ENCODE measurements at places on chromosomes 4 and X. TPM values are rescaled to one million over a fixed set of nuclear protein-coding genes. Genes with fewer than 3 reads are reported as not detected.

- H3K4me1 ChIP-seq: no peaks in the 10 kb centered on the region
- H3K27me3 ChIP-seq: no peaks in the 10 kb centered on the region
- DNase-seq: no peak
- H3K4me3 ChIP-seq: no peak overlapping the region
- no peaks in the 10 kb centered on the region for H3K36me3 ChIP-seq
Observed at GRCh38 chr4:126395664-126396063, 1080.9 kb downstream of the FAT4 start.

- H3K36me3 ChIP-seq: no peaks in the 10 kb centered on the region
- H3K4me1 ChIP-seq: no peaks in the 10 kb centered on the region
- H3K4me3 ChIP-seq: no peak overlapping the region
- DNase-seq: peak; percentile 29
Observed at GRCh38 chr4:47686294-47686872, 151.5 kb downstream of the CORIN start.

- no peak overlapping the region for H3K4me3 ChIP-seq
- DNase-seq: no peak
- no peaks in the 10 kb centered on the region for H3K27me3 ChIP-seq
Observed at GRCh38 chrX:68846536-68846935, 17.7 kb downstream of the EFNB1 start.

- peaks cover 39% of the 10 kb centered on the region for H3K4me1 ChIP-seq
- H3K36me3 ChIP-seq: no peaks in the 10 kb centered on the region
- H3K27ac ChIP-seq: peak overlapping the region; percentile 87
- H3K4me3 ChIP-seq: peak overlapping the region; percentile 34
Observed at GRCh38 chr4:186029571-186030398, 39.2 kb upstream of the TLR3 start.

- no peak overlapping the region for H3K4me3 ChIP-seq
- H3K36me3 ChIP-seq: no peaks in the 10 kb centered on the region
- no peak for DNase-seq
- peaks cover 12% of the 10 kb centered on the region for H3K4me1 ChIP-seq
Observed at GRCh38 chr4:142366769-142367181, 479.3 kb downstream of the INPP4B start.

GRCh38 chr4:42562016-42562415 is 94.9 kb downstream of the ATP8A1 start:
- no peaks in the 10 kb centered on the region for H3K4me1 ChIP-seq
- H3K27ac ChIP-seq: no peak overlapping the region
- no peak overlapping the region for H3K4me3 ChIP-seq
- H3K36me3 ChIP-seq: no peaks in the 10 kb centered on the region
- H3K27me3 ChIP-seq: no peaks in the 10 kb centered on the region
- DNase-seq: no peak

CT45A2 gene
- not detected for total RNA-seq

DNA sequence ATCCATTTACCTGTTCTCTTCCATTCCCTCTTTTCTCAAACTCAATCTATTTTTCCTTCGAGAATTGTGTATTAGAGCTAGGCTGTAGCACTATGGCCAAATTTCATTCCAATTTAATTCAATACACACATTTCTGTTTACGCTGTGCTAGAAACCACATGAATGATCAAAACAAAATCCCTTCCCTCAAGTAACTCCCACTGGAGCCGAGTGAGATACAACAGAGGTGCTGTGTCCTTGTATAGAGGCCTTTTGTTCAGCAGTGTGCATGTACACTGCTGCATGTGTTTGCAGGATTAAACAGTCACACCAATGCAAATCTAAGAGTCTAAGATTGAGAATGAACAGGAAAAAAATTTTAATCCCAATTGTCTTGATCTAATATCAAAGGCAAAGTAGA is 734.2 kb downstream of the RAPGEF2 start:
- no peaks in the 10 kb centered on the region for H3K27me3 ChIP-seq
- H3K4me3 ChIP-seq: no peak overlapping the region
- H3K4me1 ChIP-seq: no peaks in the 10 kb centered on the region
- no peaks in the 10 kb centered on the region for H3K36me3 ChIP-seq
- DNase-seq: no peak
- no peak overlapping the region for H3K27ac ChIP-seq

DNA sequence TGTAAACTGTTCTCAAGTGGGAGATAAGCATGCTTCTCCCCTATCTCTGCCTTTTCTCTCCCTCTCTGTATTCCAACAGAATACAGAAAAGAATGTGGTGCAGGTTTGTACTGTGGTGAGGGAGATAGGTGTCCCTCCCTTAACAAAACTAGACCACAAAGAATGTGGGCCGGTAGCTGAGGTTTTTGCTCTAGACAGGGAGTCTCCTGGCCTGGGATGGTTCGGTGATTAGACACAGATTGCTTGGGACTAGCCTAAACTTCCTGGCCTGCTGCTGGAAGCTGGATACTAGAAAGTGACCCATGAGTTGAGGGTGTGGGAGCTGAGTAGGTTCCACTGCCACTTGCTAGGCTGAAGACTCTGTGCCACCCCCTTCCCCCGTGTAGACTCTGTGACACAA is 143.0 kb downstream of the CXXC4 start:
- H3K4me3 ChIP-seq: no peak overlapping the region
- no peak overlapping the region for H3K27ac ChIP-seq
- H3K27me3 ChIP-seq: no peaks in the 10 kb centered on the region

CABS1 gene
- total RNA-seq: not detected

DNA sequence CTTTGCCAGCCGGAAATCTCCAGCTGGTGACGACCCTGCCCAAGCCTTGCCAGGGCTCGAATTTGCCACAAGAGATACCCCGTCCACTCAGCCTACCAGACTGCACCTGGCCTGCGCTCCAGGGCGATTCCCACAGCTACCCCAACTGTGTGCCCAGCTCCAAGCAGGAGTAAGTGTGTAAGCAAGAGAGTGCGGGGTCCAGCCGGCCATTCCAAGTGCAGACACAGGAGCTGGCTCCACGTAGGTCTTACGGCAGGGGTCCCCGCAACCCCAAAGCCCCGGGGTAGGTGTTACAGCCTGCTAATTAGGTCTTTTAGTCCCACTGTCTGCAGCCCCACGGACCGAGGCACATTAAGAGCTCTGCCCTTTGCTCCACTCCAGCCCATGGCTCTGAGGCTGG is 1305.2 kb downstream of the ARAP2 start:
- no peaks in the 10 kb centered on the region for H3K36me3 ChIP-seq
- no peaks in the 10 kb centered on the region for H3K27me3 ChIP-seq
- H3K27ac ChIP-seq: no peak overlapping the region
- H3K4me3 ChIP-seq: no peak overlapping the region
- H3K4me1 ChIP-seq: no peaks in the 10 kb centered on the region

DNA sequence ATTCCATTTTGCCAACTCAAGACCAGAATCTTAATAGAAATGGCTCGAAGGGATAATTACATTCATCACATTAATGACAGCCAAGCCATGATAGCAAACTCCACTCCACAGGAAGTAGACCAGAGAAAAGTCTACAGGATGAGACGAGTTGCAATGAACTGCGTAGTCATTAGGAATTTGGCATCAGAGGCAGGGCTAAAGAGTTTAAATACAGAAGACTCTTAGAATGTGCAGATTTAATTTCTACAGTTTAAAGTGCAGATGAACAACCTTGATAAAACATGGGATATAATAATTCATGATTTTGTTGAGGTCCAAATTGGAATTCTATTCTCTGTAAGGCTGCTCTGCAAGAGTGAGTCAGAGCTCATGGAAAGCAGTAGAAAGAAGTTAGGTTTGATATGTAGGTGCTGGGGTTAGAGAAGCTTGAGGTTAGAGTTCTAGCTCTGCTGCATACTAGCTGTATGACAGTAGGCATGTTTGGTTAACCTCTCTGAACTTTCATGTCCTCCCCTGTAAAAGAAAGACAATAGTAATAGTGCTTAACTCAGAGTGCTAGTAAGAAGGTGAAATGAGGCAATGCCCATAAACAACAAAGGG is 32.2 kb downstream of the LNX1 start:
- H3K36me3 ChIP-seq: no peaks in the 10 kb centered on the region
- DNase-seq: no peak
- no peak overlapping the region for H3K27ac ChIP-seq
- no peak overlapping the region for H3K4me3 ChIP-seq
- peaks cover 23% of the 10 kb centered on the region for H3K4me1 ChIP-seq

GRCh38 chr4:36349938-36350549 is 68.6 kb downstream of the DTHD1 start:
- no peak for DNase-seq
- H3K27ac ChIP-seq: no peak overlapping the region
- no peak overlapping the region for H3K4me3 ChIP-seq

DNA sequence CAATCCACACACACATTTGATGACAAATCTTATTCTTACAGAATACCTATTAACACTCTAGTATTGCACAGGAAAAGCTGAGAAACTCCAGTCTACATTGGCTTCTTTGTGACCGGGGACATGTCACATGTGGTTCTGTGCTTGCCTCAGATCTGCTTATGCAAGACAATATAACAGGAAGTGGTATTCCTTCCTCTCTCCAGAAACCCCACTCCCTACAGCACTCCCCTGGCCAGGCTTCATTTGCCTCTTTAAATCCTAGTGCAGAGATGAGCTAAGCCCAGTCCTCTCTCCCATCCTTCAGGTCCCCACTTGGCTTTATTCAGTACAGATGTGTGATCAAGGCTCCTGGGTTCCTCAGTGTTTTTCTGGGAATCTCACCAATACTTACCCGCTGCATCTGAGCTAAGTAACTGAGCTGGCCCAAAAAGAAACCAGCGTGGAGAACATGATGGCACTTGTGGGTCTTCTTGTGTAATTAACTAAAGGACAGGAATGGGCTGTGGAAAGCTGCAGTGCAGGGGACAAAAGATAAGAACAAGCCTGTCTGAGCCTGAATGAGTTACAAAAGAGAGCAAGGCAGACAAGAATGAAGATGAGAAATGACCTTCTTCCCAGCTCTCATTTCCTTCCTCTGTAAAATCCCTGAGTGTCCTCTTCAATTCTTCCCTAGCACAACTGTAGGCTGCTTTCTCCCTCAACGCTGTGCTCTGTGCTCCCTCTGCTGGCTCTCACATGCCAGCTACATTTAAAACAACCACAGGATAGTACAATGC is 105.6 kb downstream of the HNRNPD start:
- no peaks in the 10 kb centered on the region for H3K36me3 ChIP-seq
- H3K27me3 ChIP-seq: no peaks in the 10 kb centered on the region
- peak; percentile 23 for DNase-seq

- H3K27ac ChIP-seq: peak overlapping the region; percentile 47
- no peaks in the 10 kb centered on the region for H3K27me3 ChIP-seq
- H3K4me1 ChIP-seq: peaks cover 80% of the 10 kb centered on the region
- H3K4me3 ChIP-seq: peak overlapping the region; percentile 4
Observed at GRCh38 chr4:184409911-184410692, 64.2 kb downstream of the IRF2 start.

DNA sequence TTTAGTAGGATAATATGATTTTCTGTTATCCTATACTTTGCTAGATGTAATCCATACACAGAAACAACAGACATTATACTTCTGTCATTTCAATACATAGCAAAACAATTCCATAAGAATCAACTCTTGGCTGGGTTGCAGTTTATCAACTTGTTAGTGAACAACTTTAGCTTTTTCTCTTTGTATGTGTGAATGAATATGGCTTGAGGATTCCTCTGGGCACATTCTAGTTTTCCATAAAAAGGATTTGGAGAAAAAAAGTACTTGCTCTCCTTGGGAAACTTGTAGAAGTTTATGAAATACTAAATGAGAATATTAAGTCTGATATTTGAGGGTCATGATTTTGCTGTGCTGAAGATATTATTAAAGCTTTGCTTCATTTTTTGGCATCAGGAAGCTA is 210.7 kb upstream of the GIMD1 start:
- H3K27ac ChIP-seq: no peak overlapping the region
- no peak overlapping the region for H3K4me3 ChIP-seq
- H3K4me1 ChIP-seq: no peaks in the 10 kb centered on the region
- H3K27me3 ChIP-seq: no peaks in the 10 kb centered on the region
- H3K36me3 ChIP-seq: no peaks in the 10 kb centered on the region

- H3K4me3 ChIP-seq: no peak overlapping the region
- no peaks in the 10 kb centered on the region for H3K36me3 ChIP-seq
- H3K27ac ChIP-seq: no peak overlapping the region
- no peak for DNase-seq
Observed at GRCh38 chr4:25535278-25535677, 120.4 kb upstream of the SLC34A2 start.

DNA sequence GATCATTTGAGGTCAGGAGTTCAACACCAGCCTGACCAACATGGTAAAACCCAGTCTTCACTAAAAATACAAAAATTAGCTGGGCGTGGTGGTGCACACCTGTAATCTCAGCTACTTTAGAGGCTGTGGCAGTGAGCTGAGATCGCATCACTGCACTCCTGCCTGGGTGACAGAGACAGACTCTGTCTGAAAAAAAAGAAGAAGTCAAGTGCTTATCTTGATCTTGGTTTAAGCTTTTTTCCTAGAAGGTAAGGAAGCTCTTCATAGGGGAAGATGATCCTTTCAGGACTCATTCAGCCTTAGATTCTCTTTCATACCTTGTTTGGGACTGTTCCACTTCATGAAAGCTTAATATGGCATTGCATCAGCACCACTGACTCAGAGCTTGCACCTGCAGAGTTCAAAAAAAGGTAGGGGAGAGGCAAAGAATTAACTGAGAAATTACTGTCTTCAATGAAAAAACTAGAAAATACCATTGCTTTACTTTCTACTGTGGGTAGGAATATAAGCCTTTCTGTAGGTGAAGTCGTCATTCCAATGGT is 70.8 kb upstream of the EPGN start:
- H3K36me3 ChIP-seq: no peaks in the 10 kb centered on the region
- H3K27me3 ChIP-seq: no peaks in the 10 kb centered on the region
- no peak overlapping the region for H3K4me3 ChIP-seq
- DNase-seq: no peak
- no peaks in the 10 kb centered on the region for H3K4me1 ChIP-seq

DNA sequence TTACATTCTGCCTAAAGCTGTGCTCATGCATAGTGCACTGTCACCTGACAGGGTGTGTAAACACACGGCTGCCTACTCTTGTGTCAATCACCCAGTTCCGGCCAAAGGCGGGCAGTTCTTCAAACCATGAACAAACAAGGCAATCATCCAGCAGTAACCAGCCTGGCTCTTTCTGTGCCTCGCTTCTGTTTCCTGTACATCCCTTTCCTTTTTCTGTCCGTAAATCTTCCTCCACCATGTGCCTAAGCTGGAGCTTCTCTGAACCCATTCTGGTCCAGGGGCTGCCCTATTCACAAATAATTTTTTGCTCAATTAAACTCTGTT is 60.8 kb upstream of the CBR4 start:
- no peaks in the 10 kb centered on the region for H3K27me3 ChIP-seq
- H3K27ac ChIP-seq: peak overlapping the region; percentile 57
- DNase-seq: no peak
- H3K4me1 ChIP-seq: peaks cover 12% of the 10 kb centered on the region
- no peaks in the 10 kb centered on the region for H3K36me3 ChIP-seq
- H3K4me3 ChIP-seq: no peak overlapping the region

DNA sequence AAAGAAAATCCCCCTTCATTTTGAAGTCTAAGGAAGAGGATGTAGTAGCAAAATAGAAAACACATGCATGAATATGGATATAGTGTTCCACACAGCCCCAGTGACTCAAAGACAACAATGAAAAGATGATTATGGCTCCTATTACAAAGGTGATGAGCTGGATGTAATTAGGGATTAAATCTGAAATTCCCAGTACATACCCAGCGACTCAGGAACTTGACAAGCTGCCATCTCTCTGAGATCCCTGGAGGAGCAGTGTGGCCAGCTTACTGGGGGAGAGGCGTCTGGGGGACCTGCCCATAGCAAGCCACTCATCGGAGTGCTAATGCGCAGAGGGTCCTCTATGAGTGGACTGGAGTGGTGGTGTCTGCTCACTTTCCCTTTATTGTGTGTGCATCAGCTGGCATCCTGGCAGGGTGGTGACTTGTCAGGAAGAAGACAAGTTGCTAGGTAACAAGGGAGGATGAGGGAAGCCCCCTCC is 42.7 kb upstream of the MGST2 start:
- H3K27ac ChIP-seq: no peak overlapping the region
- no peaks in the 10 kb centered on the region for H3K27me3 ChIP-seq
- no peaks in the 10 kb centered on the region for H3K36me3 ChIP-seq
- H3K4me1 ChIP-seq: no peaks in the 10 kb centered on the region
- no peak for DNase-seq

HTRA3 gene
- 77.5 TPM for total RNA-seq

SPANXC gene
- total RNA-seq: not detected

HDAC6 gene
- total RNA-seq: 35.6 TPM
